ENCODE measurements at places on chromosomes 5 and 9.

DNA sequence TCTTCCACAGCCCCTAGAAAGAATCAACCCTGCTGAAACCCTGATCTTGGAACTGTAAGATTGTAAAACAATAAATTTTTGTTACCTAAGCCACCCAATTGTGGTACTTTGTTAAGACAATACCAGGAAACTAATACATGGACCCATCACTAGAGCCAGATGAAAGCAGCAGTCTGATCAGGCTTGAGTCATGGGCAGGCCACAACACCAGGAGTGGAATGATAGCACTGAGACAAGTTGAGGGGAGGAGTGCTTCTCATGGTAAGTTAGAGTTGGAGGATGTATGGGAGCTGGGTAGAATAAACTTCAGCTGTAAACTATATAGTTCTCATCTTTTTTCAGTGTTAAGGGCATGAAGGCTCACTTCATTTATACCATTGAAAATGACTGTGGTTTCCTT, 164.4 kb upstream of the OR13F1 start:
- no peak for DNase-seq

GRCh38 chr5:143219696-143220095, 183.8 kb downstream of the NR3C1 start:
- DNase-seq = no peak

DNA sequence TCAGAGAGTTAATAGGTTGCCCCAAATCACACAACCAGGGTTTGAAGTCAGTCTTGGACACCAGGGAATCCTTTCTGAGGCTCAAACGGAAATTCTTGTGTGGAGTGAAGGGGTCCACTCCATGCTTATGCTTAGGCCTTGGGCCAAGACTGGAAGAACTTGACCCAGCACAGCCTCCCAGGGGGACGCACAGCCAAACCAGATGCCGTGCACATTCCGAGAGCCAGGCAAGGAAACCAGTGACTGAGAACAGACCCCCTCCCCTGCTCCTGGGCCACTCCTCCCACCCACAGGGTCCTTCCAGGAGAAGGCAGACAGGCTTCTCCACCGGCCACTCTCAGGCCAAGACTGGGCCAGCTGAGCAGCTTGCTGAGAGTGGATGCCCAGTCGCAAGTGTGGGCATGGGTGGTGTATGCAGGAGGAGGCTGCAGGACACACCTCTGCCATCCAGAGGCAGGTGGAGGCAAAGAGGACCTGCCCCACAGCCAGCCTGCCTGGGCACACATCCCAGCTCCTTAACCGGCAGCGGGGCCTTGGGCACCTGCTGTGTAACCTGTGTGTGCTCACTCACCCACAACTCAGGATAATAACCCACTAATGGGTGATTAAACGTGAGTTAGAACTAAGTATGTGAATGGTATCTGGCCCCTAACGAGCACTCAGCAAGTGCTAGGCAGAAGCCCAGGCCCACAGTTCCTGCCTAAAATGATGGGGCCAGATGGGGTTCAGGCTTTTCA, 38.0 kb downstream of the NIPAL4 start:
- no peak for DNase-seq

DNA sequence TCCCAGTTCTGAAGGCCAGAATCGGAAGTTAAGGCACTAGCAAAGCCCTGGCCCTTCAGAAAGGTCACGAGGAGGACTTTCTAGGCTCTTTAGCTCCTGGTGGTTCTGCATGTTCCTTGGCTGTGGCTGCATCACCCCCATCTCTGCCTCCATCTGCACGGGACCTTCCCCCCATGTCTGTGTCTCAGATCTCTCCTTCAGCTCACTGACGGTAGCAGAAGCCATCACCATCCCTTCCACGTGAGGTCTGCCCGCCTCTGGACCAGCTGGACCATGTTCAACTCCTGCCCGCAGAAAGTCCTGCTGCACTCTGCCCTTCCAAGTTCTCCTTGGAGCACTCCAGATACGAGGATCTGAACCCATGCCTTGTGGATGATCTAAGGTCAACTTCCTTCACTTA, 242.9 kb upstream of the IRX1 start:
- no peak for DNase-seq

DNA sequence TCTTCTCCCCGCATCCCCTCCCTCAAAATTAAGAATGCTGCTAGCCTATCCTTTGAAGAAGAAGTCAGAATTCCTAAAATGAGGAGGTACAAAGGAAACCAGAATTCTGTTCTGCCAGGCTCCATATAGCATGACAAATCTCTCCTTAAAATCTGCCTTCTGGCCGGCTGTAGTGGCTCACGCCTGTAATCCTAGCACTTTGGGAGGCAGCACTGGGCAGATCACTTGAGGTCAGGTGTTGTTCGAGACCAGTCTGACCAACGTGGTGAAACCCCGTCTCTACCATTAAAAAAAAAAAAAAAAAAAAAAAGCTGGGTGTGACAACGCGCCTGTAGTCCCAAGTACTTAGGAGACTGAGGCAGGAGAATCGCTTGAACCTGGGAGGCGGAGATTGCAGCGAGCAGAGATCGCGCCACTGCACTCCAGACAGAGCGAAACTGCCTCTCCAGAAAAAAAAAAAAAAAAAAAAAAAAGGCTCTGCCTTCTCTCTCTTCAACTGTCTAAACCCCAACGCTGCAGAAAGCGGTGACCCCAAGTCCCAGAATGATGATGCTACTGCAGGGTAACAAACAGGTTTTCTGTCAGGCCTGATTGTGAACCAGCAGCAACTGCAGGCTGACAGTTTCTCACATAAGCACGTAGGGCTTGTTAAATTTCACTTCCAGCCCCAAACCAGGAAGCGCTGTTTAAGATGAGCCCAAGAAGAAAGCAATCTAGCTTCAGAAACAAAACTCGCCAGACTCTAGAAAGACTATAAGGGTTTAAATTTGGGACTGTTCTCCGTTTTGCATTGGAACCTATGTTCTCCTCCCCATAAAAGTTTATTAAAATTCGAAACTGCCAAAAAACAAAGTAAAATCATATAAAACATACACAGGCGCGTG, 963 bp upstream of the CAST start:
- peak; percentile 69 for DNase-seq

DNA sequence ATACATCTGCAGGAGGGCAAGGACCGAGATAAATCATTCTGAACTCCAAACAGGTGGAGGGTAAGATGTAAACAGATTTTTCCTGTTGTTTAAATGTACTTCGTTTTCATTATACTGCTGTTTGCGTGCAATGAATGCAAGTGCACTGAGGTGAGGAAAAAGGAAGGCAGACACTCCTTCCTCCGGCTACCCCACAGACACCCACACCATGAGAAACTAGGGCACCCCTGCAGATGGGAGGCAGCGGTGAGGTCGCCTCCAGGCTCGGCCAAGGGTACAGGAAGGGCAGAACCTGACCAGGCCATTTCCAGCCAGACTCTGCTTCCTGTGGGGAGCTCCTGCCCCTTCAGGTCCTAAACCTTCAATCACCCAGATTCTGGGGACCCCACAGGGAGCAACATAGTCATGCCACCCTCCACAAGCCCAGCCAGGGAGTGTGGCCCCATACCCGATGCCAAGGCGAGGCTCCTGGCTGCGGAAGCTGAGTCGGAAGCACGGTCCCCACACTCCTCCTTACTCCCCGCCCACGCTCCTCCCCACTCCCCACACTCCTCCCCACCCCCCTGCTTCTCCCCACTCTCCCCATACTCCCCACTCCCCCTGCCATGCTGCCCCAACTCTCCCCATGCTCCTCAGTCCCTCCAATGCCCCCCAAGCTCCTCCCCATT, 37.1 kb downstream of the VAV2 start:
- DNase-seq = no peak

DNA sequence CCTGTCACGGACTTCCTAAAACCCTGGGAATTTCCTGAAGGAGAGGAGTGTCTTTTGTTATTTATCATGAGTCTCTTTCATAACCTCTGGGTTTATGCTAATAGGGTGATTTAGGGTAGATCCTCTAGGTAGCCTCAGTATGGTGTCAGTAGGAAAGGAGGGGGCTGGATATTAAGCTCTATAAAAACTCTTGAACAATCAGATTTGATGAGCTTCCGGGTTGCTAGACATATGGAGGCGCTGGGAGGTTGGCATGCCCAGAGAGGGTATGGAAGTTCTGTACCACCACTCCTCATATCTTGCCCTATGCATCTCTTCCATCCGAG, 15.6 kb upstream of the PTBP3 start:
- no peak for DNase-seq

DNA sequence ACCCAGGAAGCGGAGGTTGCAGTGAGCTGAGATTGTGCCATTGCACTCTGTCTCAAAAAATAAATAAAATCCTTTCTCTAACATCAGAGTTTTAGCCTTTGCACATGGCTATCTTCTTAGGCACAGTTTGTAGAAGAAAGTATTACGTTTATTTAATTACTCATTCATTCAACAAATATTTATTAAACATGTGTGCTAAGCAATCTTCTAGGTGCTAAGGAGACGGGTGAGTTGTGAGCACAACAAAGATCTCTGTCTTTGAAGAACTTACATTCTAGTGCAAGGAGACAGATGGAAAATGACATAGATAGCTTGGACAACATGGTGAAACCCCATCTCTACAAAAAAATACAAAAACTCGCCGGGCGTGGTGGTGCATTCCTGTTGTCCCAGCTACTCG, 122.3 kb upstream of the MYO10 start:
- no peak for DNase-seq

DNA sequence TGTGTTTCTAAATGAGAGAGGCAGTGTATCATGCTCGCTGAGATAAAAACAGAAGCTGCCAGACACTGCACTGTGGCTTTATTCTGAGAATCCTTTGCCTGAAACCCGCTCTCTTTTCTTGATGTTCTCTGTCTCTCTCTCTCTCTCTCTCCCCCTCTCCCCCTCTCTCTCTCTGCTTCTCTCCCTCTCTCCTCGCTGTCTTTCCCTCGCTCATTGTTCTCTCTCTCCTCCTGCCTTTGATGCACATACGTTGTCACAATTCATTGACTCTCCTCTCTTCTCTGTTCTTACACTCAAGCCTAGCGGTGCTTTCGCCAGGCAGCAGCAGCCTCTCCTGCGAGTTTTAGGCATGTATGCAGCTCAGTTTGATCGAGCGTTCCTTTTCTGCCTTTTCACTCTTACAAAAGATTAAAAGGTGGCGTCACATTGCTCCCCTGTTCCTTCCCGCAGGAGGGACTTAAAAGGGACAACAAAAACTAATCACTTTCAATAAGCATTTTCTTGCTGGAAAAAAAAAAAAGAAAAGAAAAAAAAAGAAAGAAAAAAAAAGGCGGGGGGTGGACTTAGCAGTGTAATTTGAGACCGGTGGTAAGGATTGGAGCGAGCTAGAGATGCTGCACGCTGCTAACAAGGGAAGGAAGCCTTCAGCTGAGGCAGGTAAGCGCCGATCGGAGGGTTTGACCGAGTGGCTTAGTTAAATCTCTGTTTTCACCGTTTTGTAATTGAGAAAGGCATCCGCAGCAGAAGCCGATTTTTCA, 717.9 kb upstream of the WWC1 start:
- DNase-seq = peak; percentile 72

- DNase-seq = no peak
Observed at GRCh38 chr9:137679249-137679648, 60.4 kb downstream of the EHMT1 start.

GRCh38 chr9:124854161-124854560, 901 bp downstream of the WDR38 start:
- DNase-seq = no peak

DNA sequence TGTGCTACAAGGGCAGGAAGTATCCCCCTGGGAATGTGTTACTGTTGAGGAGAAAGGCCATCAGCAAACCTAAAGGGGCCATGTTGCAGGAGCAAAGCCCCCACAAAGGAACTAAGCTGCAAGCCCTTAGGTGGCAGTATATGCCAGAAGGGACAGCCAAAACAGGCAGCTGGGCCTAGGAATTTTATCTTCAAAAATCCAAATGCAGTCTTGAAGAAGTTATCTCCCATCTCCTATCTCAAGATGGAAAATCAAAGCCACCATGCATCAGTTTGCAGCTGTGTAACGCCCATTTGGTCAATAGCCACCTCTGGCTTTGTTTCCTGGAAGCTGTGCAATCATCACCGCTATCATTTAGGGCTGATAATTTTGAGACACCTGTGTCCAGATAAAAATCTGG, 400.3 kb downstream of the ARHGEF28 start:
- DNase-seq = no peak

- DNase-seq = no peak
Observed at GRCh38 chr5:144328494-144328893, 157.8 kb downstream of the KCTD16 start.

DNA sequence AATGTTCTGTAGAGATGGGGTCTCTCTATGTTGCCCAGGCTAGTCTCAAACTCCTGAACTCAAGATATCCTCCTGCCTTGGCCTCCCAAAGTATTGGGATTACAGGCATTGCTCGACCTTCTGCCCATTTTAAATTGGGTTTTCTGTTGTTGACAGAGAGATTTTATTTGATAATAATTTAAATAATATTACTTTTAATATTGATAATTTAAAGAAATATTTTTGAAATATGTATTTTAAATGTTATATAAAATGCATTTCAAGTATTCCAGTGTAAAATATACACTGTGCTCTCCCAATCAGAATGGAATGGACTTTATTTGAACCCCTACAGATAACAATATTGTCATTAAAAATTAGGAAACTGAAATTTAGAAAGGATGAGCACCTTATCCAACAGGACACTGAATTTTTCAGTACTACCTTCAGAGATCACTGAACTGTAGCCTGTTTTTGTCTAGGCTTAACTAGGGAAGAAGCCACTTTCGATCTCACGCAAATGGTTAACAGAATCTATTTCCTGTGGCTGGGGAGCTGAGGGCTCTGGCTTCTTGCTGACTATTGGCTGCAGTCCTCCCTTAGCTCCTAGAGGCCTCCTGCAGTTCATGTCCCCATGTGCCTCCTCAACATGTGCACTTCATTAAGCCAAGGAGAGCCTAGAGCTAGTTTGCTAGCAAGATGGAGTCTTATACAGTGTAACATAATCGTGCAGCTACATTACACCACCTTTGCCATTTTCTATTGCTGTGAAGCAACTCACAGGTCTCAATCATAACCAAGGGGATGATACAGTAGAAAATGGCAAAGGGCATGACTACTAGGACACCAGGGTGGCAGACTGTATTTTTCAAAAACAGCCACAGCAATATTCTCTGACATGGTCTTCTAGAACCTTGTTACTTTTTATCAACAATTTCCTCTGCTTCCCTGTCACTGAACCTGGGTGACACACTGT, 150.0 kb downstream of the CDC42SE2 start:
- DNase-seq = no peak

DNA sequence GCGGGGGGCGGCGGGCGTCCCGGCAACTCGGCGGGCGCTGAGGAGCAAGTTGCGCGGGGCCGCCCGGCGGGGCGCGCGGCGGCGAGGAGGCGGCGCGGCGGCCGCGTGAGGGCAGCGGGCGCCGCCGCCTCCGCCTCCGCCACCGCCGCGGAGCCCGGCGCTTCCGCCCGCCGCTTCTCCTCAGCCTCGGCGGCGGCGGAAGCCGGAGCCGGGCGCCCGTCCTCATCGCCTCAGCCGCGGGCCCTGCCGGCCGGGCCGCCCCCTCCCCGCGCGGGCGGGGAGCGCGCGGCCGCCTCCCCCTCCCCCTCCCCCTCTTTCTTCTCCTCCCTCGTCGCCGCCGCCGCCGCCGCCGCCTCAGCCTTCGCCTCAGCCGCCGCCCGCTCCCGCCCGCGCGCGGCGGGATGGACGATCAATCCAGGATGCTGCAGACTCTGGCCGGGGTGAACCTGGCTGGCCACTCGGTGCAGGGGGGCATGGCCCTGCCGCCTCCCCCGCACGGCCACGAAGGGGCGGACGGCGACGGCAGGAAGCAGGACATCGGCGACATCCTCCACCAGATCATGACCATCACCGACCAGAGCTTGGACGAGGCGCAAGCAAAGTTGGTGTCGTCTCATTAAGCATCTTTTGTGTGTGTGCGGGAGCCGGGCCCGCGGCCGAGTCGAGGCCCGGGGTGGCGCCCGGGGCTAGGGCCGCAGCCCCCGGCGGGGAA, at the start of gene PBX3:
Gene PBX3, plus strand, starts transcription at position 321 of the 712 bp plus-strand sequence.
- DNase-seq = peak; percentile 88

- no peak for DNase-seq
Observed at GRCh38 chr5:110512266-110512665, 214.2 kb downstream of the TMEM232 start.

All from right kidney (tissue), 9 donors.